Stimulated activated CD4-positive, alpha-beta T cell treated with anti-CD3 and anti-CD28 coated beads, Interleukin-2, amount 100 ng/mL, for 4 hours (primary cell): ENCODE measurements at places on chromosomes 16 and 17.
A peak's percentile ranks its signal among the peaks of the same experiment; 100 is the strongest.

GRCh38 chr17:18362698-18363100, 651 bp downstream of the SHMT1 start:
- DNase-seq = no peak

- DNase-seq = peak; percentile 32
Measured at GRCh38 chr16:610513-611381, 20.0 kb upstream of the WFIKKN1 start.

DNA sequence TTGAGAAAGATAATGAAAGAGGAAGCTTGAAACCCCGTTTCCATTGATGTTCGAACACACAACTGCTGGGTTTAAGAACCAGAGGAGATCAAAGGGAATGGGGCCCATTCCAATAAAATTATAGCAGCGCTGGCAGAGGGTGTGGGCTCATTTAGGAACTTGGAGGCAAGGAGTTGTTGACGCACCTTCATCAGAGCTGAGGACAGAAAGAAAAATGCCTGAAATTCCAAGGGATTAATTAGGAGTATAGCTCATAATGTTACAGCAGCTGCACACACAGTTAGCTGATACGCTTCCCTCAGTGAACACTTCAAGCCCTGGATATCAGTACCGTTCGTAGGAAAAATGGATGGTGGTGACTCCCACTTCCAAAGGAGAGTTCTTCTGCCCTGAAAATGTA, 127.2 kb downstream of the AXIN2 start:
- no peak for DNase-seq

GRCh38 chr16:57427307-57427706, 19.9 kb downstream of the CIAPIN1 start:
- no peak for DNase-seq

DNA sequence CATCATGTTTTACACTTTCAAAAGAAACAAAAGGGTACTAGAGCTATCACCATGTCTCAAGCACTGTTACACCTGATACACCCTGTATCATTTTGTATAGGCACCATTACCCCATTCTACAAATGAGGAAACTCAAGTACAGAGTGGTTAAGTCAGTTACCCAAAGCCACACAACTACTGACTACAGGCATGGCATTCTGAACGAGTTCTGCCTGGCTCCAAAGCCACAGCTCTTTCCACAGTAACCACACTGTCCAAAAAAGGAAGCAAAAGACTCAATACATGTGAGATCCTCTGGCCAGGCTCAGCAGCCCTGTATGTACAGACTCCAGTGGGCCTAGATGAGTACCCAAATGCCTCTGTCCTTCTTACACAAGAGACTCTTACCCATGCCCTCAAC, 4.7 kb downstream of the DYNC1LI2 start:
- DNase-seq = no peak

DNA sequence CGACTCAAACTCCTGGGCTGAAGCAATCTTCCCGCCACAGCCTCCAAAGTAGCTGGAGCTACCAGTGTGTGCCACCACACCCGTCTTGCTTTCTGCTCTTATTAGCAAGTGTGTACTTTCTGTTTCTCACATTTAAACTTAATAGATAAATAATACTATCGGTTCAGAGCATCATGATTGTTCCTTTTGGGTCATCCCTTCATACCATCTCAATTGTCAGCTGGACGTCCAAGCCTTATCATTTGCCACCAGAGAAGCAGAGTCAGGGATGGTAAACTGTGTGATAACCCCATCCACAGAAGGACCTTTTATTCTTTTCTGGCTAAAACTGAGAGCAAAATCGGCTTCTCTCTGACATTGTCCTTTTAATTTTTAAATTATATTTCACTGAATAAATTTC, 279.8 kb upstream of the GOT2 start:
- no peak for DNase-seq

DNA sequence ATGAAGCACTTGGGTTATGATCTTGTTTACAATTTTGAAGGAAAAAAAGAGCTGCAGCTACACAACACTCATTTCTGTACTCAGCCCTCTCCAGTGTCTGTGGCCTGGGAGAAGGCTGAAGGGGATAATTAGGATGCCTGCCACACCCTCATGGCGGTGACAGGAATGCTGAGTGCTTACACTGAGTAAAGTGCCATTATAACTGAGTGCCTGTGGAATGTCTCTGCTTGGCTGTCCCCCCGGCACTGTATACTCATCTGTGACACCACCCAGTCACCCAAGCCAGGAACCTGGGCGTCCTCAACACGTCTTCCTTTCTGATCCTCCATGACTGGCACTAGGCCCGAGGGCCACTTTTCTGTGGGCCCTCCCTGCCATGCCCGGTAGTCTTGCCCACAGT, 3.5 kb upstream of the MRPL38 start:
- no peak for DNase-seq

DNA sequence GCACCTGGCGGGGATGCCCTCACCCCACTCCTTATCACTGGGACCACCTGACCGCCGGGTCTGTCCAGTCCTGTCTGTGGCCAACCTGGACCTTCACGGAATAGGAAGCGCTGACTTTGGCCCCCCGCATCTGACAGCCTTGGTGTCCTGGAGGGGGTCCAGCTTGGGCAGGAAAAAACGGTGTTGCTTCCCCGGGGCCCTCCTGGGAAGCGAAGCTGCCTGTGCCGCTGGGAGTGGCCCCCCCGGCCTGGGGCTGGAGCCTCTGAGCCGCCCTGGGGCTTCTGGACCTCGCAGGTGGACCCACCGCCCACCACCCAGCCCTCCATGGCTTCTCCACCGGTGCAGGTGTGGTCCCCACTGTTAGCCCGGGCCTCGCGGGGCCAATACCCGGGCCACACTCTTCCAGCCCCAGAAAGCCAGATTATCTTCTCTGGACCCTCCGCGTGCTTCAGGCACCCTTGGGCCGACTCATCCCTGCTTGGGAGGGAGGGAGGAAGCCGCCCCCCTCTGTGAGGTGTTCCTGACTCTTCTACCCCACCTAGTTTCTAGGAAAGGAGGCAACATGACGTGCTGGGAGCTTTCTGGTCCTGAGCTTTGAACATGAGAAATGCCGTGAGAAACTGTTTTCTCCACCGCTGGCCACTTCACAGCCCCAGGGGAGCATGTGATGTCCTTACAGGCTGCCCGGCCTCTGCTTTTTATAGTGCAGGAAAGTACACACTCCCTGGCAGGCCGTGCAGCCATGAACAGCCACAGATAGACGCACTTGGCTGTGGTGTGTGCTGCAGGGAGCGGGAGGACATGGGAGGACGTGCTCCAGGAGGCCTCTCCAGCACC, 1.1 kb downstream of the C1QTNF1 start:
- DNase-seq = no peak

- DNase-seq = peak; percentile 26
Measured at GRCh38 chr17:41338961-41339485, 11.6 kb downstream of the KRT33A start.

DNA sequence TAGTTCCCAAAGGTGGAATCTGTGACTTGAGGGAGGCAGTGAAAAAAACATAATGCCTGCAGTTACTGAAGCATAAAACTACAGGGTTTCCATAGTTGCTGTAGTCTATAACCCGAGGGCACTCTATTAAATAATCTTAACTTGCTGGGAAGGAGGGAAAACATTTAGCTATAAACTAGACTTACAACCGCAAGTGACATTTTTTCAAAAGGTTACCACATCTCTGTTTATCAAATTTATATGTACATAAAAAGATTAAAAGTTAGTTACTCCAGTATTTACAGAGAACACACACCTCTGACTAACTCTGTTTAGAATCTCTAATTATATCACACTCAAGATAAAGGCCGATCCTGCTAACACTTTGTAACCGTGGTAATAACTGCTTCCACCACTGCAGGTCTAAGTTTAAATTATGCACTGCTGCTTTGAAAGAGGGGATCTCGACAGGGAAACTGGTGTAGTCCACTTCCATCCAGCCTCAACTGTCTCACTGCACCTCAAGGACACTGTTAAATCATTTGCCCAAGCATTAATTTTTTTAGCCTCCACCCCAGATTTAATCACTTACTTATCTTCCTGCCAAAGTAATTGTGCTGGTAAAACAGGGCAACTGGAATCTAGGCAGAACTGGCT, 14.6 kb downstream of the KCNJ16 start:
- DNase-seq = no peak

DNA sequence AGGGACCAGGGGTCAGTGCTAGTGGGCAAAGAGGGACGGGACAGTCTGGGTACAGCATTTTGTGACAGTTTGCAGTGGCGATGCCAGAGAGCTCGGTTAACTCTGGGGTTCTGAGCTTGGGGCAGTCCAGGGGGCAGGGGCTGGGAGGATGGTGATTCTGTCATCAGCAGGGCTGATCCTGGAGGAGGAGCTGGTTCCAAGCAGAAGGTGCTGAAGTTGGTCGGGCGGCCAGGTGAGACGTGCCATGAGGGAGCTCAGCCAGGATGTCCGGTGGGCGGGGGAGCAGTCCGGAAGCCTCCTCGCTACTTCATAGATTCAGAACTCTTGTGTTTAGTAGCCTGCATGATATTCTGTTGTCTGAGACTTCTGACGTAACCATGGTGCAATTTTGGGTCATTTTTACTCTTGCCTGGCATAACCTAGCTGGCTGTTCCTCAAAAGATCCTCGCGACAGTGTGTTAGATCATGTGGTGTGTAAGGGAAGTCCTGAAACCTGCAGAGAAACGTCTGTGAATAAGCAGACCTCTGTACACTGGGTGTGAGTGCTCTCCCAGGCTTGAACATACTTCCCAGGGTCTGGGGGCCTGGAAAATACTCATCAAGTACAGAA, 122.0 kb downstream of the CLEC16A start:
- DNase-seq = no peak

GRCh38 chr17:36816907-36817288, 120.4 kb upstream of the LHX1 start:
- no peak for DNase-seq

DNA sequence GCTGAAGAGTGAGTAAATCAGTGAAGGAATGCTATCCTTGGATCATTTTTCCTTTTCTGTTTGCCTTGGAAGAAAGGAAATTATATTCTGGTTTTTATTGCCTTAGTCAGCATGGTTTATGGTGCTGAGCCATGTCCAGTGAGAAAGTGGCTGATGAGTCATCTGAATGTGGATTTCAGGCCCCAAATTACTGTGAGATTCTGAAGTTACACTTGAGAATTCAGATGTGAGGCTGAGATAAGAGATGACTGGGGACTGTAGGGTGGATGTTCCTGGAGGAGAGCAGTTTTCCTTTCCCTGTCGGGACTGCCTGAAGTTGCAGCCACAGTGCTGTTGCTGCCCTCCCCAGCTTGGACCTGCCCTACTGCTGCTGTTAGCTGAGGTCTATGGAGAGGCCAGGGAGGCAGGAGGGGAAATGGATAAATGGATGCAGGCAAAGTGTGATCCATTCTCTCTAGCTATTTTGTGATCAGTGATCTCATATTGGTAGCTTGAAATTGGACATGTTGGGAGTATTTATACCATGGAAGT, 4.2 kb upstream of the MAP3K14 start:
- no peak for DNase-seq

GRCh38 chr16:72430121-72430520, 258.2 kb upstream of the PMFBP1 start:
- DNase-seq = no peak

DNA sequence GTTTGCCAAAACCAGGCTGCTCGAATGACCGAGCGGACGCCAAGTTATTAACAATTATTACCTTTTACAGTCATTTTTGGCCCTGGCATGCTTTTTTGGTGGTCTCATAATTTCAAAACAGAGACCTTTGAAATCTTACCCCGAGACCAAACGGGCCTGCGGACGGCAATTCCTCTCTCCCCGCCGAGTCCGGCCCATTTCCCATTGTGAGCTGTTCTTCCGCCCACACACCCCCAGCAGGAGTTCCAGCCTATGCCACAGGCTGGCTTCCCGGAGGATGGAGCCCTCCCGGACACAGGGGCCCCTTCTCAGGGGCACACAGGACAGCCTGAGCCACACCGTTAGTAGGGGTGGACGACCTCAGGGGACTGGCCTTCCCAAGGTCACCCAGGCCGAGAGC, 130.7 kb downstream of the C16orf95 start:
- no peak for DNase-seq

DNA sequence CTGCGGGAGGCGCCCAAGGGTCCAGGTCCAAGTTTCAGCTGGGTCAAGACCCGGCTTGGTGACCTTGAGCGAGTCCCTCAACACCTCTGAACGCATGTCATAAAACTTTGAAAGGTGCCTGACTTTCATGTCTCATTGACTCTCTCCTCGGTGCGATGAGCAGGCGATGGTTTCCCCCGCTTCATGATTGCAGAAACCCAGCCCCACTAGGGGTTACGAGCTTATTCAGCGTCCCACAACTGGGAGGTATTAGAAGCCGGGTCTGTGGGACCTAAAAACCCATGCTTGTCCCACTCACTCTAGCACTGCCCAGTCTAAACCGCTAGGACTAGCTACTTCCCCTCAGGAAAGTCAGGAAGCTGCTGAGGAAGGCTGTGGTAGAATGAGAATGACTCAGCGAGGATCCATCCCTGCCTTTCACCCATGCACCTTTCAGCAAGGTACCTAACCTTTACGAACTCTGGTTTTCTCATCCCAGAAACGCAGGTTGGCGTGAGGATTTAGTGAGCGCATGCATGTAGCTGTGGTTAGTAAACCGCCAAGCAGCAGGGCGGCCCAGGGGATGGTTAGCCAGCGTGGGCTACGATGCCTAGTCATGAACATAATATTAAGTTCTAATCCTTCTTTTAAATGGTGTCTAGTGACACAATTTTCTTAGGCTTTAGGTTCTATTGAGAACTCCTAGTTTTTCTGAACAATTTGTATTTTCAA, 26.2 kb upstream of the RFFL start:
- DNase-seq = peak; percentile 53

DNA sequence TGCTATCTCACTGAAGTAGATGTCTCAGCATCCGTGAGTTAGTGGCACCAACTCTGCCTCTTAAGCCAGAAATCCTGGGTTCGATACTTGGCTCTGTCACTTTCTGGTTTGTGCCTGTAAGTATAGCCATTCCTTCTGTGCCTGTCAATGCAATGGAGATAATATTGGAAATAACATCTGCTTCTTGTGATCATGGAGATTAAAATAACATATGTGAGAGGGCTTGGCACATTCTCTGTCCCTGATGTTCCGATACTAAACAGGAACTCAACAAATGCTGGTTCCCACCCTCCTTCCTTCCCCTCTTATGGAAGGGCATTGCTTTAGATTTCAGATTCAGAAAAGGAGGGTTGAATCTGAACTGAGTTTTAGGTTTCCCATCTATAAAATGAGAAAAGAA, 39.8 kb downstream of the TBX4 start:
- no peak for DNase-seq

GRCh38 chr16:3731126-3731935, 14.0 kb upstream of the TRAP1 start:
- DNase-seq = no peak

GRCh38 chr16:11677959-11678881, 10.0 kb downstream of the SNN start:
- no peak for DNase-seq

DNA sequence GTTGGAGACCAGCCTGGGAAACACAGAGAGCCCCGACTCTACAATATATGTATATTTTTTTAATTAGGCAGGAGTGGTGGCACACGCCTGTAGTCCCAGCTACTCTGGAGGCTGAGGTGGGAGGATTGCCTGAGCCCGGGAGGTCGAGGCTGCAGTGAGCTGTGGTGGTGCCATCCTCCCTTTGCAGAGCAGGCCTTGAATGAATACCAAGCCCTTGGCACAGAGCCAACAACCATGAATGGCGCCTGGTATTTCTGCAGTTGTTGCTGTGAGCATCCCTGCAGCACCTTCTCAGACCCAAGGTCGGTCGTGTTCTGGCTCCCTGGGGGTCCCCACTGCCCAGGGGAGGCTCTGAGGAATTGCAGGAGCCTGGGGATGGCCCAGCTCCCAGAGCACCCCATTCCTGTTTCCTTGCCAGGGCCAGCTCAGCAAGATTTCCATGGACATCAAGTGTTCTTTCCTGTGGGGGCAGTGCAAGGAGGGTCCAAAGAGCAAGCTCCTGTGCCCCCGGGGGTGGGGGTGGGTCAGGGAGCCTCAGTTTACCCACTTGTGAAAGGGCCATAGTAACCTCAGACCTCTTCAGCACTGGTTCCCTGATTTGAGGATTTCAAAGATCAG, 25.6 kb upstream of the RMI2 start:
- no peak for DNase-seq
